GM10248 (cell line): ENCODE measurements at places on chromosomes 7 and 10.

DNA sequence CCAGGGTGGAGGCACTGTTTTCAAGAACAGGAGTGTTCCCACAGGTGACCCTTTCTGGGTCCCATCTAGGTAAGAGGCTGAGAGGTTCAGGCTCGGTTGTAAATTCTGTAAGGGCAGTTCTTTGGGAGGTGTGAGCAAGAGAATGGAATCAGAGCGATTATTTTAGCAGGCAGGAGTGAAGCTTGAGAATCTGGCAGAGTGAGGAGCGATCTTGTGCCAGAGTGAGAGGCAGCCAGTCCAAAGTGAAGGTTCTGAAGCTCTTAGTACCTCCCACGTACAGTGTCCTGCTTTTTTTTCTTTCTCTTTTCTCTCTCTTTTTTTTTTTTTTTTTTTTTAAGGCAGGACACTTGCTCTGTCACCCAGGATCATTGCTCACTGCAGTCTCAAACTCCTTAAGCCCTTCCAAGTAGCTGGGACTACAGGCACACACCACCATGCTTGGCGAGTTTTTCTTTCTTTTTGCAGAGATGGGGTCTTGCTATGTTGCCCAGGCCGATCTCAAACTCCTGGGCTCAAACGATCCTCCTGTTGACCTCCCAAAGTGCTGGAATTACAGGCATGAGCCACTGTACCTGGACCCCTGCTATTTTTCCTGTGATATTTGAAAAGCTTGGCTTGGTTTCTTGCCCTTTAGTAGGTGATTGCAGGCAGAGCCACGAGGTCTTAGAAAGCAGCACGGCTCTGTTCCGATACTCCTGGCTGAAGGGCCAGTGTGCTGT is 10.9 kb downstream of the POR start:
- no peak for DNase-seq

DNA sequence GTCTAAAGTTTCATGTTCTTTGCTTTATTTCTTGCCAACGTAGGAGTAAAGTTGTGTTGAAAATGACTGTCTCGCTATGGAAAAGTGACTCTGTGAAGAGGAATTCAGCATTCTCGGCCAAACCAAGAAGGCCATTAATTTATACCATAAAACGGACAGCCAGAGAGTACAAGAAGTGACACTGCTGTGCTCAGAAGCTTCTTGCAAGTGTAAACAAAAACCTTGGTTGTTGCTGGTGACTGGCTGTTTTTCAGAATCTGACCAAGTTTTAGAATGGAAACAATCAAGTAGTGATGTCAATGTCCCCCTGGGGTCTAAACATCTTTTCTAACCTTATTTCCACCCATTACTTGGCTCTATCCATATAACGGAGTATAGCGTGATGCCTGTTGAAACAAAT is 201.9 kb downstream of the INHBA start:
- no peak for DNase-seq

DNA sequence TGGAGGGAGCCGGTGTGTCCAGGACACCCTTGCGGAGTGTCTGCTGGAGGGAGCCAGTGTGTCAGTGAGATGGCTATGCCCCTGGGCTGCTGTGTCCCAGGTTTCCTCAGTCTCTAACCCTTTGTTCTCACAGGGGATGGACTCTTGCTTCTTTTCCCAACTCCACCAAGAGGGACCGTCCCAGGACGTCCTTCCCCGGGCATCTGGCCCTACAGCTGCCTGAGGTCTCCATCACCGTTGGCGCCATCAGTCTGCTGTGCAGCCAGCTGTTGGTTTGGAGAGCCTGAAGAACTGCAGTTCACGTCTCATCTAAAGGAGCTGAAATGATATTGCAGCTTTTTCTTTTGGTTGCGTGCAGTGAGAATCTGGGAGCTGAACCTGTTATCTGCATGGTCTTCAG is 136.2 kb downstream of the VIPR2 start:
- DNase-seq: no peak

DNA sequence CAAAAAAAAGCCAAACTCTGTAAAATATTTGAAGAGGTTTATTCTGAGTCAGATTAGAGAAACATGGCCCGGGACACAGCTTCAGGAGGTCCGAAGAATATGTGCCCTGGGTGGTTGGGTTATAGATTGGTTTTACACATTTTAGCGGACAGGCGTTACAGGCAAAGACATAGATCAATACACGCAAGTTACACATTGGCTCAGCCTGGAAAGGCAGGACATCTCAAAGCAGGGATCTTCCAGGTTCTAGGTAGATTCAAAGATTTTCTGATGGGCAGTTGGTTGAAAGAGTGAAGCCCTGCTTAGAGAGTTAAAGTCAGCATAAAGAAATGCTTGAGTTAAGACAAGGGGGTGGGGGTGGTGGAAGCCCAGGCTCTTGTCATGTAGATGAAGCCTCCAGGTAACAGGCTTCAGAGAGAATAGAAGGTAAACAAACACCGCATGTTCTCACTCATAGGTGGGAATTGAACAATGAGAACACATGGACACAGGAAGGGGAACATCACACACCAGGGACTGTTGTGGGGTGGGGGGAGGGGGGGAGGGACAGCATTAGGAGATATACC is 464.3 kb upstream of the ADARB2 start:
- no peak for DNase-seq

- no peak for DNase-seq
These were observed 11.3 kb downstream of the COL26A1 start for GRCh38 chr7:101373812-101374614.

GRCh38 chr7:29770371-29770770 is 35.9 kb upstream of the WIPF3 start:
- DNase-seq: no peak

DNA sequence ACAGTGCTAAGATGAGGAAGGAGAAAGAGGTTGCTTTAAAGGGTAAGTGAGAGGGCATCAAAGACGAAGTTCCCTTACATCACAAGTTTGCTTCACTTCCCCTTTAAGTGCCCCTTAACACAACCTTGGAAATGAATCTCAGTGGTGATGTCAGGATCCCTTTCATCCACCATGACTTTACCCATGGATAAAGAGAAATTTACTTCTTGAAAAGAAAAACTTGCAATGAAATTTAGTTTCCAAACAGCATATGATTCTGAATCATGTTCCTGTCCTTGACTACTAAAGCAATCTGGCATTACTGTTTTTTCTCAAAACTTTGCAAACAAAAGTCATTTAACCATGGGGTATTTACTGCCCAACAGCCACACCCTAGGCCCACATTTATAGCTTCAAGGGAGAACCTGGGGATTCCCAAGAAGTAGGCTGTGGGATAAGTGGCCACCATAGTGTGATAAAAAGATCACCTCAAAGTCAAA is 135.9 kb downstream of the ITGB8 start:
- DNase-seq: no peak

DNA sequence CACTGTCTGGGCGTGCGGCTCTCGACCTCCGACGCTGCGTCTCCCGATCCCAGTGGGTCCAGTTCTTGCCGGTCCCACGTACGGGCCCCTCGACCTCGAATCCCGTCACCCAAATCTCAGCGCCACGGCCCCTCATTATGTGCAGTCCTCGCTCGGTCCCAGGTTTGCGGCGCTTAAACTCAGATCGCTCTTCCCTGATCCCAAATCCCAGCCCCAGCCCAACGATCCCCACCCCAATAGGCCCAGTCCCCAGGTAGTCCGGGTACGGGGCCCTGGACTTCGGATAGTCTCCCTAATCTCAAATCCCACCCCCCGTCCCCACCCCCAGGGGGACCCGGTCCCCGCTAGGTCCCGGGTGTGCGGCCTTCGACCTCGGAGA is 666 bp downstream of the HNRNPF start:
- no peak for DNase-seq

- DNase-seq: no peak
These were observed 16.7 kb upstream of the SYPL1 start for GRCh38 chr7:106128836-106129235.

GRCh38 chr10:71623098-71623985 is 96.2 kb downstream of the C10orf105 start:
- no peak for DNase-seq

DNA sequence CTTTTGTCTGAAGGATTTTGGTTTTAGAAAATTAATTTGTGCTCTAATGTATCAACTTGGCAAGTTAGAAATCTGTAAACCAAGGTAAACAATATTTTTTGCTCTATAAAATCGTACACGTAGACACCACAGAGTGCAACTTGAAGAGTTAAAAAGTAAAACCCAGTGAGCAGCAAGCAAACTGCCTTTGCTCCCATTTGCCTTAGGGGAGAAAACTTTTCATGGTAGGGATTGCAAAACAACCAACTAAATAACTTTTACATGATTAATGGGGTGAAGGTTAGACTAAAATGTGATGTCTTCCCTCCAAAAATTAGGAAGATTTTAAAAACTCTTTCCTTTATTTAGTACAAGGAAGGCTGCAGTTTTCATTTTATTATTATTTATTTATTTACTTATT is 224.2 kb upstream of the LYZL1 start:
- no peak for DNase-seq

DNA sequence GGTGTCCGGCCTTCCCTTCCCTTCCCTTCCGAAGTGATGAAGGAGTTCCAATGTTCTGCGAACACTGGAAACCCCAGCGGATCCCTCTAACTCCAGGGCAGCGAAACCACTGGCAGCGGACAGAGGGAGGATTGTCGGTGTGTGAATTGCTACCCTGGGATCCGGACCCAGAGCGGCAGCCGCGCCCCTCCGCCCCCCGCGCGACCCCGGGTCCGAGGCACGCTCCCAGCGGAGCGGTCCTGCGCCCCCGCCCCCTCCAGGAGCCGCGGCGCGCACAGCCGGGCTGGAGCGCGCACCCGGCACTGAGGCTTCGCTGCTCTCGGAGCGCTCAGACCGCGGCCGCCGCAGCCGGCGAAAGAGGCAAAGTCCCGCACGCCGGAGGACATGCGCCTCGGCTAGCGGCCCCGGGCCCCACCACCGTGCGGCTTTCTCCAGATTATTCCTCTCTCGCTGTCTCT is at the start of gene PTPRZ1:
TSS of gene PTPRZ1 (plus strand) at position 331 of the 458 bp plus-strand sequence. CDS start 339 bp downstream, outside the sequence.
- DNase-seq: peak; percentile 9

DNA sequence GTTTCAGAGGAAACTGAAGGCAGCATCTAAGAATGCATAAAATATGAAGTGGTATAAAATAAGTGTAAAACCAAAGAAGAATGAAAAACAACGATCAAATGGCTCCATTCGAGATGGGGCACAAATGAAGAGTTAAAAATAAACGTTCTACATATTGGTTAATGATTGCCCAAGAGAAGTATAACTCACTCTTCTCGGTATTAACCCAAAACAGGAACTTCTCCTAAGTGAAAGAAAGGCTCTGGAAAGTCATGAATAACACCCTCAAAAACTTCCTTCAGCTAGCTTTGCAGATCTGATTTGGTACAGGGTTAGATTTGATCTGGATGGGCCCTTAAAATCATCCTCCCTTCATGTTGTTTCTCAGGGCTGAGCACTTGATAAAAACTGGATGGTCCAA is 94.3 kb upstream of the ADO start:
- no peak for DNase-seq

DNA sequence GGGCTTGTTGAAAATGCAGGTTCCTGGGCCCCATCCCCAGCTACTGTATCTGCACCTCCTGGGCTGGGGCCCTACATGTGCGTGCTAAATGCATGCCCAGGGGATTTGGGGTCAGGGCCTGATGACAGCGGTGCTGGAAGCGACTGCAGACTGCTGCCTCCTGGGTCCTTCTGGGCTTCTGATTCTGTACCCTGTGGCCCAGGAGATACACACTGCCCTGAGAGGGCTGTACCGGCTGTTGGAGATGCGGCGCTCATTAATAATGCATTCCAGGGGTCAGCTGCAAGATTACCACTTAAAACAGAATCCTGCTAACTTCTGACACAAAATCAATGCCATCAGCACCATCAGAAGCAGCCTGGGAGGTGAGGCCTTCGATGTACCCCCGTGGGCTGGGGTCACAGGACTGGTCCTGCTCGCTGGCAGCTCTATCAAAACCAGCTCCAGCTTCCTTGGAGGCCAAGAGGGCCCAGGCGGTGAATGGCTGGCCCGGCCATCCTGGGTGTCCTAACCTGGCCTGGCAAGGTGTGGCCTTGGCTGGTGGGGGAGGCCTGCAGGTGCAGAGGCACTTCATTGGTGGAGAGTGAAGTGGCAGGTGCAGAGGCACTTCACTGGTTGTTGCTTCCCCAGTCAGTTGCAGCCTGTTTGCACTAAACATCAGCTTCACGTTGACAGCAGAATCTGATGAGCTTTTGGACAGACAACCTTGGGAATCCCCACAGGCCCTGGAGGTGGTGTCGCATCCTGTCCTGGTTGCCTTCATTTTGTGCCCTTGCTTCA is 79.2 kb downstream of the GLRX3 start:
- DNase-seq: no peak
